ENCODE measurements at places on chromosomes 13 and 19. TPM values are rescaled to one million over a fixed set of nuclear protein-coding genes. Genes with fewer than 3 reads are reported as not detected.

The NKG7 gene
- not detected for total RNA-seq

The DIRAS1 gene
- total RNA-seq = 4.2 TPM

The TIMM50 gene
- 84.0 TPM for total RNA-seq

The DHDH gene
- not detected for total RNA-seq

The ANGPTL8 gene
- total RNA-seq = not detected

The NAA16 gene
- 15.5 TPM for total RNA-seq

The HSD17B14 gene
- 6.0 TPM for total RNA-seq

The KLHL1 gene
- total RNA-seq = not detected

The CATSPERD gene
- not detected for total RNA-seq

The TBXA2R gene
- 1.4 TPM for total RNA-seq

The ZNF66 gene
- total RNA-seq = 1.7 TPM

The MARCHF2 gene
- 89.2 TPM for total RNA-seq

The ITGBL1 gene
- total RNA-seq = 56.5 TPM

The NPAS1 gene
- 0.50 TPM for total RNA-seq

The THSD1 gene
- total RNA-seq = 14.1 TPM

The PALM gene
- 3.5 TPM for total RNA-seq

The SERP2 gene
- total RNA-seq = 6.9 TPM

The GRK1 gene
- not detected for total RNA-seq

The UBE2L5 gene
- not detected for total RNA-seq

The PEAK3 gene
- not detected for total RNA-seq

The LHB gene
- not detected for total RNA-seq

The YJU2 gene
- total RNA-seq = 22.7 TPM

The F7 gene
- not detected for total RNA-seq

The RGL3 gene
- 0.50 TPM for total RNA-seq

The PRR22 gene
- total RNA-seq = 0.22 TPM

The HSD11B1L gene
- total RNA-seq = 4.2 TPM

The SHISA7 gene
- not detected for total RNA-seq

The C13orf42 gene
- not detected for total RNA-seq

The HS6ST3 gene
- total RNA-seq = 0.12 TPM

The GFY gene
- total RNA-seq = 0.11 TPM

The CPB2 gene
- not detected for total RNA-seq

The CERS1 gene
- total RNA-seq = 1.1 TPM

The FXYD3 gene
- total RNA-seq = not detected

The ICAM3 gene
- total RNA-seq = 5.1 TPM

The INSL3 gene
- total RNA-seq = not detected

The OSCAR gene
- total RNA-seq = 0.22 TPM

The KCNC3 gene
- not detected for total RNA-seq

The VSTM1 gene
- not detected for total RNA-seq

The LRG1 gene
- not detected for total RNA-seq

The PSG2 gene
- total RNA-seq = 0.12 TPM

The SLC17A7 gene
- not detected for total RNA-seq

The ZNF285 gene
- 3.1 TPM for total RNA-seq

The GNG8 gene
- total RNA-seq = not detected
